ENCODE measurements at places on chromosomes 16 and 17.

DNA sequence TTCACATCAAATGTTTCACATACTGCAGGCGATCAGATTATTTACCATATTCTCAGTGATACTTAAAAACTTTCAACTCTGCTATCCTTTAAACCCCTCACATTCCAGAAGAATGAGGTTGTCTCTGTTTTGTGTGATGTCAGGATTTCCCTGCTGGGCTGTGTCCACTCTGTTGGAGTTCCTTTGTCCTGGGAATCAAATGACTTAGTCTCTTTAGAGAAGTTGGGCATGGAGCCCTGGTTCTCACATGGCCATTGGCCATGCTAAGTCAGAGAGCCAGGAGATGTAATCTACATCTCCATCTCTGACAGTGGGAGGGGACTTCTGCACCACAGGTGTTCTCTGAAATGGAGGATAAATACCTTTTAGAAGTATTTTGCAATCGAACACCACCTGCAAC lies 205.1 kb upstream of the MAF start:
- no peak for DNase-seq

GRCh38 chr17:50737118-50737698 lies 17.8 kb downstream of the LUC7L3 start:
- no peak for DNase-seq

GRCh38 chr17:8956465-8956902 lies 9.0 kb downstream of the PIK3R5 start:
- DNase-seq, result no peak

DNA sequence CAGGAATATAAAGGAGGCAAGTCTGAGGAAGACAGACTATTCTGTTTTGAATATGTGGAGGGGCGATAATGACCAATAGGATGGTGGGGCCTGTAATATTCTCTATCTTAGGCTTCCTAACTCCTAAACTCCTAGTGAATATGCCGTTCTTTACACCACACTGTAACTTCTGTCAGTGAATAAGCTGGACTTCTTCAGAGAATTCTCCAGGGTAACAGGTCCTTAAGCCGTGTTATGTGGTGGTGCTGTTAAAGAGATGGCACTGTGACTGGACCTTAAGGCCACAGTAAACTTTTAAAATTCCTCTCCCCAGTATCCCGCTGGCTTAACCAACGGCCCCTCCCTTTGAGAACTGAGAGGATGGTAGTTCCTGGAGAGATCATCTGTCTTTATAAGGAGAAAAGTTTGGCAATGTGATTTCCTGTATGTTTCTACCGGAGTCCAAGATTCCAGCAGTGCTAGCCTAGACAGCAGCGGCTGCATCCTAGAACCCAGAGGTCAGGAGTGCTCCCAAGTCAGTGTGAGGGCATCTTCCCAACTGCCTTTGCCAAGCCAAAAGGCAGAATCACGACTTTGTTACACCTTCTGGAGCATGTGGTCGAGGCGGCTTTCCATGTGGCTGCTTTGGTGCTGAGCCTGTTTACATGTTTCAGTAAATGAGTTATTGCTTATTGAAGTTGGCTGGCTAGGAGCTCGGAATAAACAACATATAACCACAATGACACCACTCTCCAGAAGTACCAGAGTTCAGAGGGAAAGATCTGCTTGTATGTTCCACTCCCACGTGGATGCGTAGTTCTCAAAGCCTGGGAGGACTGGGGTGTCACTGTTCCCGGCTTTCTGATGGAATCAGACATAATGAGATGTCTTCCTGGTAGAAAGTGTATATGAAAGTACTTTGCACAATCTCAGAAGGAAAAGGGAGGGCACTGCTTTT lies 41.0 kb downstream of the TUBD1 start:
- no peak for DNase-seq

GRCh38 chr17:37779554-37779953 lies 34.7 kb upstream of the HNF1B start:
- DNase-seq, result no peak

DNA sequence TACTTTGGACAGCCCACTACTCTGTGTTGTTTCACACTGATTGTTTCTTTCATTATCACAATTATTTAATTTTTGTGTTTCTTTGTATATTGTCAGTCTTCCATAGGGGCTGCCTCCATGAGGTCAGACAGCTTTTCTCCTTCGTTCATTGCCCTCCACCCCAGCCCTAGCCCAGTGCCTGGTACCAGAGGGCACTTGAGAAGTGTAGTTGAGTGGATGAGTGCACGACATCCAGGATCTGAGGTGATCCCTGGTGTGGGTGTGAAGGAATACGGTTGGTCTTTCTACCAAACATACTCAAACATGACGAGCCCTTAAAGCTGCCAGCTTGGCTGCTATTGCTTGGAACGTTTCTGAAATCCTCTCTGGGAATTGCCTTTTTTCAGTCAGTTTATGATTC lies 37.9 kb downstream of the DHRS7B start:
- no peak for DNase-seq

DNA sequence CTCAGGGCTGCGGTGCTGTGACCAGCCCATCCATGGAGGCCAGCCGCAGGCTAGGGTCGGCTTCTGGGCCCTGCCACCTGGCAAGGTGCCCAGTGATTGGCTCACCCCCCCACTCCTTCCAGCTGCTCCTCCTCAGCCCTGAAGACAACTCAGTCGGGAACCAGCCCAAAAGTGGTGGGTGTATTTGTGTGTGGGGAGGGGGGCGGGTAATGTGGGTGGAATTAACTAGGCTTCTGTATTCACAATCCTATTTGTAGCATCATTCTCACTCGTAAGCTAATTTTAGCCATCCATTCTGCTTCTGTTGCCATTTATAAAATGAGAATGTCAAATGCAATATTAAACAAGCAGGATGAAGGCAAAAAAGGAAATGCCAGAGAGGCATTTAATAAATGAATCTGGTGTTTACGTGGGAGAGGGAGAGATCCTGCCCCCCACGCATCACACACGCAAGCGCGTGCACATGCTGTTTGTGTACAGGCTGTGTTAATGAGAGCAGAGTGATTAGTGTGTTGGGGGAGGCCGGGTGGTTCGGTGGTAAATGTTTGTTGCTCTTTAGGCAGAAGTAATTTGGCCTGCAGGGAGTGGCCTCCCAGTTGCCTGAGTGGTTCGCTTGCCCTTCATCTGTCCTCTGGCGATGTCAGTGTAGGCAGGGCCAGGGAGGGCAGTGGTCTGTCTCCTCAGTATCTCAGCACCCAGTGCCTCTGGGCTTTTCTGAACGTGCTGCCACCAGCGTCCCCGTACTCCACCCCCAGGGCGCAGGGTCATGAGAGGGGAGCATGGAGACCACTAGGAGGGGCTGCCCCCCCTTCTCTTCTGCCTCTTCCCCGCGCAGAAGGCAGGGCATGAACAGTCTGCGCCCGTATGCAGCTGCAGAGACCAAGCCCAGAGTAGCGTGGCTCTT lies 140.1 kb downstream of the CCDC182 start:
- DNase-seq, result peak; percentile 45

GRCh38 chr17:81277421-81277820 lies 17.7 kb downstream of the SLC38A10 start:
- no peak for DNase-seq

DNA sequence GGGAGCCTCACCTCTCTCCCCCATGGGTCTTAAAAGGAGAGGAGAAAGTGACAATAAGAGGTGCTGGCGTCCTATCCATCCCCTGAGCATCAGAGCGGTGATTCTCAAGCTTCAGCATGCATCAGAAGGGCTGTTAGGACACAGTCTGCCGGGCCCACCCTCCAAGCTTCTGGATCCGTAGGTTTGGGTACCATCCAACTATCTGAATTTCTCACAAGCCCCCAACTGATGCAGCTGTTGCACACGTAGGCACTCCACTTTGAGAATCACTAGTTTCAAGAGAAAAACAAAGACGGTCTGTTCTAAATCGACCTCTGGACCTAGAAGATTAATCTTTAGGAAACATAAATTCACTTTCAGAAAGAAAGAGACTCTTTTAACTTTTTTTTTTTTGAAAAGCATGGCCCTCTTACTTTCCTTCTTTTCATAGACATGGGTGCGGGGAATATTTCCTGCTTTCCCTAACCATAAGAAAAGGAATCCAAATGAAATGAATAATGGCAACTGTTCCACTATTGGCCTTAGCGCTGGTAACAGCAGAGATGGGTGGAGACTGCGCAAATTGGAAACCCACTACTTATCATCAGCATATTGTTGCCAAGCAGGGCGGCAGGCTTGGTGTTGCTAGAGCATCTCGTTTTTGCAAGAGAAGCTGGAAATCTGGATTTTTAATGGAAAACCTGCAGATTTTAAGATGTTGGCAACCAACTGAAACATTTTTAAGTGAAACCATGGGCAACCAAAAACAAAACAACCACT lies 144.4 kb downstream of the GAS7 start:
- DNase-seq, result no peak

DNA sequence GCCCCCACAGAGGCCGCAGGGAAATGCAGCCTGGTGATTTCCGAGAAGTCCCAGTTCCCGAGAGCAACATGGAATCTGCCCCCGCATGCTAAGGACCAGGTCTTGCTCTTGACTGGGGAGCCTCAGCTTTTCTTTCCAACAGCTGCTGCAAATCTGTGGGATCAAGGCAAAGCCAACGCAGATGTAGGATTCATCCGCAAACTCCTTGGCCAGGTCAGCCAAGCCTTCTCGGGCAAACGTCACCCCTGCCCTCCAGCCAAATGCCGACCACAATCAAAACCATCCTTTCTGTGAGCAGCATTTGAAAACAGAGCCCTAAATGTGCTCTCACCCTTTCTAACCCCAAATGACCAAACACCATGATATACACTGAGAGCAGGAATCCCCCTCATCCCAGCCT lies 54.0 kb downstream of the MRM3 start:
- no peak for DNase-seq

DNA sequence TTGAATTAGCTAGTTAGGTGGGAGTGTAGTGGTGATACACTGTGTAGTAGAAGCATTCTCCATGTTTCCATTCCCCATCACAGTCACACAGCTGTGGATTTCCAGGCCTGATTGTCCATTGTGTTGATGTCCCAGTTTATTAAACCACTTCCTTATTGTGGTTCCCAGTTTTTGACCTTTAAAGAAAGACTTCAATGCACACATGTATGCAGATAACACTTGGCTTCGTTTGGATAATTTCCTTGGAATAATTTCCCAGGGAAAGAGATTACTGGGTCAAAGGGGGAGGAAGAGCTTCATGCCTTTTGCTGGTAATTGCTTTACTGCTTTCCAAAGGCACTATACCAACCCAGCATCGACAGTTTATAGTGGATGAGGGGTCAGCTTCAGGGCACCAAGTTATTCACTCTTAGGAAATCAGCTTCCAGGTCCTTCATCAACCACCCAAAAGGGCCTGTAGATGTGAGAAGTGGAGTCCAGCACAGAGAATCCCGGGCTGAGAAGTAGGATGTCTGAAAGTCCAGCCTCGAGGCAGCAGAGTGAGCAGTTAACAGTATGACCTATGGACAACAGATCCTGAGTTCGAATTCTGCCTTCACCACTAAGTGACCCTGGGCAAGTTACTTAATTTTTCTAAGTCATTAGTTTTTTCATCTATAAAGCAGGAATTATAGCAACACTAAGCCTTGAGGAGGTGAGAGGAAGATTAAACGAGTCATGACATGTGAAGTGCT lies 31.3 kb upstream of the TNS4 start:
- DNase-seq, result no peak

DNA sequence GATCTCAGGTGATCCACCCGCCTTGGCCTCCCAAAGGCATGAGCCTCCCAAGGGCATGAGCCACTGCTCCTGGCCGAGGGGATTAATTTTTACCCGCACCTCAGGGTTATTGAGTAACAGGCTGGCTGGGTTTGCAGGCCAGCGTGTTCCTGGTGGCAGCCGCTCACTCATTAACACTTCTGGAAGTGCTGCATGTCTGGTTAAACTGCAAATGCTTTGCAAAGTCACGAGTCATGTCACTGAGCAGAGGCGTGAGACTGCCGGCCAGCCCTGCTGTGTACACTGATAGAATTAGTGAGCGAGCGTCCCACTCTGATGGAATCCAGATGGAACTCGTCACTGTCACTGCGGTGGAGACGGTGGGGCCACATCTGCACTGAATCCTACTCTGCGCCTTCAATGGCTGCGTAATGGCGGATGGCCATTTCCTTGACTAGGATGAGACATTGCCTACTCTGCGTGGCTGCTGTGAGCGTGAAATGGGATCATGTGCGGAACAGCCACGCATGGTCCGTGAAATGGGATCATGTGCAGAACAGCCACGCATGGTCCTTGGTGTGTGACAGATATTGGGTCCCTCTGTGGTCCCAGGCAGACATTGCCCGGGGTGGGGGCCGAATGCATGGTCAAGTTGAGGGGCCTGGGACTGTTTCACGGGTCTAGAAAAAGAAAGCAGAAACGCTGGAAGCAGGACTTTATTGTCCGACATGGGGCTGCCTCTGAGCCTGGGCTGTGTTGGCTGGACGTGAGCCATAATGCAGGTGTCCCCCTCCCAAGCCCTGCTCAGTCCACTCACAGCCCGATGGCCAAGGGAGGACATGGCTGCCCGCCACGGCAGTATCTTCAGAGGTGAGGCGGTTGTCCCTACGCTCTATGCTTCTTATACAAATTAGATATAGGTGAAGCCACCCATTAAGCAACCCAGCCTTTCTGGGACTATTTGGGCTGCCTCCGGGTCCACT lies 740 bp upstream of the SLC5A10 start:
- DNase-seq, result no peak

DNA sequence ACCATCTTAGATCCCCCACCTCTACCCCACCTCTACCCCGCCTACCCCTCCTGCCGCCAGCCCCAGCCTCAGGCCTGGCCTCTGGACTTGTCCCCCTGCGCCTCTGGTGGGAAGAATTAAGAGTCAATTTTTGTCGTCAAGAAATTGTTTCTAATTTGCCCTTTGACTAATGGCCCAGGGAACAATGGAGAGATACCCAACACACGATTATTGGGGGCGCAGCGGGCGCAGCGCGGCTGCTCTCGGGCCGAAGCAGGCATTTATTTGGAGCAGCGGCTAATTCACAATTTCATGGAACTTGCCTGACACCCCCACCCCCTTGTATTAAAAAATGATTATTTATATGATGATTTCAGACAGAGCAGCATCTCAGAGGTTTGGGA lies 4.4 kb upstream of the BAHCC1 start:
- DNase-seq, result no peak

- no peak for DNase-seq
Measured at GRCh38 chr17:31609331-31609730, 217.9 kb downstream of the RAB11FIP4 start.

DNA sequence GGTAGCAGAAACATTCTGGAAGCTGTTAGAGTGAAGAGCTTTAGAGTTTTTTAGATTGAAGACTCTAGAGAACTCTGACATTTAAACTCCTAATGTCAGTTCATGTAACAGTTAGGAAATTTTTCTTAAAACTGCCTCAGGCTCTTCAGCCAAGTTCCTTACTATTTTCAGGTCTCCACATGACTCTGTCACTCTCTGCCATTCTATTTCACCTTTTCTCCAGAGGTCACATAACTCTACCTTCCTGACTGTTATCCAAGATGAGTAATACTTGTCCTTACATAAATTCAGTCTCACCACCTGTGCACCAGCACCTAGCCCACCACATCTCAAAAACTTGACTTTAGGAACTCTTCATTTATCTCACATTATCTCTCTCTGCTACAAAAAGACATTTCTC lies 347.1 kb upstream of the CA10 start:
- DNase-seq, result no peak

GRCh38 chr17:76566988-76567431 lies 18.6 kb downstream of the ST6GALNAC2 start:
- no peak for DNase-seq

- DNase-seq, result no peak
Measured at GRCh38 chr16:1726661-1727502, 20.9 kb downstream of the MAPK8IP3 start.

- DNase-seq, result no peak
Measured at GRCh38 chr16:3822366-3823045, 58.0 kb downstream of the CREBBP start.

All from GM06990 (cell line).